ENCODE measurements at places on chromosomes 7 and 10. TPM values are rescaled to one million over a fixed set of nuclear protein-coding genes. Genes with fewer than 3 reads are reported as not detected.

GRCh38 chr10:115092258-115092554 is 959 bp upstream of the ATRNL1 start:
- peaks cover 49% of the 10 kb centered on the region for H3K27me3 ChIP-seq
- peaks cover 6% of the 10 kb centered on the region for H3K4me1 ChIP-seq
- no peaks in the 10 kb centered on the region for H3K36me3 ChIP-seq

DNA sequence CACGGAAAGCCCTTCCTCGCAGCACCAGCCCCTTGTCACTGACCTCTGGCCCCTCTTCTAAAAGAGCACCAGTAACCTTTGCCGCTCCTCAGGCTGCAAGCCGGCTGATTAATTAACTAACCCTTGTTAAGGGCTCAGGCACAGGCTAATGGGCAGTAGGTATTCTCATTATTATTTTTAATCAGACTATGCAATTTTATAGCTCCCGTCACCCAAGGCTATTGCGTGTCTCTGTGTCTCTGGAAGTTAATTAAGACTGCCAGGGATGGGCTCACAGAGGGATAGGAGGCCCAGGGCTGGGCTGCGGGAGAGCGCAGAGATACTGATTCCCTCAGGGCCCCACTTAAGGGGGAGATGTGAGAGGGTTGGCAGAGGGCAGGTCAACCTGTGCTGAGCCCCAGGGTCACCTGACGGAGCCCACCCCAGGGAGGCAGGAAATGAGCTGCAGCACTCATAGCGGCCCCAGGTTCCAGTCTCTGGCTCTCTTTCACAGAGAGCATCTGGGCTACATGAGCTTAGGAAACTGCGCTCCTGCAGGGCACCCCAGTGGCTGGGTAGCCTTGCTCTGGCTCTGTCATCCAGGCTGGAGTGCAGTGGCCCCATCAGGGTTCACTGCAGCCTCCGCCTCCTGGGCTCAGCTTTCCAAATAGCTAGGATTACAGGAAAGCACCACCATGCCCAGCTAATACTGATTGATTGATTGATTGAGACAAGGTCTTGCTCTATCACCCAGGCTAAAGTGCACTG is 92.2 kb upstream of the LRRC4 start:
- no peaks in the 10 kb centered on the region for H3K27me3 ChIP-seq
- no peaks in the 10 kb centered on the region for H3K36me3 ChIP-seq
- no peak overlapping the region for H3K27ac ChIP-seq
- H3K4me1 ChIP-seq, result no peaks in the 10 kb centered on the region

DNA sequence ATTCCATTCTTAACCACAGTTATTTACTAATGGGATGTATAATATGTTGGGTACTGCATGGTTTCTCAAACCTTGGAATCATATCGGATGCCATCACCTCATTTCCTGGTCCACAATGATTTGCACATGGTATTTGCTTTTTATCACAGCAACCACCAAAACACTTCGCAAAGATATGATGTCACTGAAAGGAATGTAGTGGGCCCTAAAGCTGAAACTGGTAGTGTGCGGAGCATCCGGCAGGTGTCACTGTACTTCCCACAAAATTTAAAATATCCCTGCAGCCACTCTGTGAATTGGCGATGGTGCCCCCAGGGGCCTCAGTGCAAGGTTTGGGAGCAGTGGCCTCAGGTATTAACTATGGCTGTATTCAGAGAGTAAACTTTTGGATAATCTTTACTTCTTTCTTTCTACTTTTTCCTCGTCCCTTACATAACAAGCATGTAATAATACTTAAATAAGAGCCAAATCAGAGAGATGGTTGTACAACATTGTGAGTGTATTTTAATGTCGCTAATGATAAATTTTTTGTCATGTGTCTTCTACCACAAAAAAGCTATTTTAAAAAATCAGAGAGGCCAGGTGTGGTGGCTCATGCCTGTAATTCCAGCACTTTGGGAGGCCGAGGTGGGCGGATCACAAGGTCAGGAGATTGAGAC is 66.2 kb downstream of the FAM241B start:
- no peak for DNase-seq
- H3K4me3 ChIP-seq, result no peak overlapping the region
- no peaks in the 10 kb centered on the region for H3K36me3 ChIP-seq
- no peaks in the 10 kb centered on the region for H3K4me1 ChIP-seq

Gene RELN
- 5.6 TPM for total RNA-seq

Gene CPED1
- 39.2 TPM for total RNA-seq

Gene MOSPD3
- 14.7 TPM for total RNA-seq

Gene MYO1G
- total RNA-seq, result 21.0 TPM

Gene SAP25
- total RNA-seq, result 6.4 TPM

Gene LLCFC1
- not detected for total RNA-seq

Measured in upper lobe of right lung (tissue), 1 donor.